Ammon's horn (tissue), 1 donor: ENCODE measurements at places on chromosomes 7 and 10.

GRCh38 chr10:127145173-127145572 is 51.2 kb downstream of the INSYN2A start:
- no peak for DNase-seq

GRCh38 chr7:19392246-19392645 is 247.0 kb upstream of the FERD3L start:
- no peak for DNase-seq

DNA sequence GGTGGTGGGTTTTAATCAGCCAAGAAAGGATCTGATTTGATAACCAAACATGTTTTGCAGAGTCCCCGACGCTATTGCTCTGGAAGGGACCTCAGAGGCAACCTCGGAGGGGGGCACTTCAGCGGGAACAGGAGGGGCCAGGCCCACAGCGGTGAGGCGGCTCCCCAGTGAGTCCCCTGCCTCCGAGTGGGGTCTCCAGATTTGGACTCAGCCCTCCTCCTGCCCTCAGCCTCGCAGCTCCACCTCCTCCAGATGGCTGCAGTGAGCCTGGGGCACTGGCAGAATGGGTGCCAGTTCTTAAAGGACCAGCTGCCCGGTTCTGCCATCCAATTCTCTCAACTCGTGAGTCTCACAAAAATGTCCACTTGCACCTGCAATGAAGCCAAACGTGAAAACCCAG is 61.0 kb upstream of the NANOS1 start:
- DNase-seq = no peak

DNA sequence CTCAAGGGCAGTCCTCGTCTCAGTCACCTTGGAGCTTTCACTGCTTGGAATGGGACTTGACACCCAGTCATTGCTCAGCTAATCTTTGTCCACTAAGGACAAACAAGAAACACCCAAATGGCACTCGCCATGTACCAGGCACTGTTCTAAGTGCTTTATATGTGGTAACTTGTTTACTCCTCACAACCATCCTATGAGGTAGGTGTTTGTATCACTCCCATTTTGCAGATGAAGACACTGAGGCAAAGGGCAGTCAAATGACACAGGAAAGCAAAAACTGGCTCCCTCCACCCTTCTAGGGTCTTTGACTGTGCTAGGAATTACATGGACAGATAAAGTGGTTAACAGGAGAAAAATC is 24.7 kb downstream of the DNAJB12 start:
- DNase-seq = no peak

- DNase-seq = peak; percentile 23
Observed at GRCh38 chr10:13390604-13391522, 42.8 kb upstream of the SEPHS1 start.

- DNase-seq = no peak
Observed at GRCh38 chr7:142463401-142463850, 205.6 kb upstream of the PRSS58 start.

- DNase-seq = no peak
Observed at GRCh38 chr7:1964211-1964912, 268.4 kb downstream of the MAD1L1 start.

GRCh38 chr7:116570306-116570705 is 45.5 kb downstream of the CAV1 start:
- no peak for DNase-seq

DNA sequence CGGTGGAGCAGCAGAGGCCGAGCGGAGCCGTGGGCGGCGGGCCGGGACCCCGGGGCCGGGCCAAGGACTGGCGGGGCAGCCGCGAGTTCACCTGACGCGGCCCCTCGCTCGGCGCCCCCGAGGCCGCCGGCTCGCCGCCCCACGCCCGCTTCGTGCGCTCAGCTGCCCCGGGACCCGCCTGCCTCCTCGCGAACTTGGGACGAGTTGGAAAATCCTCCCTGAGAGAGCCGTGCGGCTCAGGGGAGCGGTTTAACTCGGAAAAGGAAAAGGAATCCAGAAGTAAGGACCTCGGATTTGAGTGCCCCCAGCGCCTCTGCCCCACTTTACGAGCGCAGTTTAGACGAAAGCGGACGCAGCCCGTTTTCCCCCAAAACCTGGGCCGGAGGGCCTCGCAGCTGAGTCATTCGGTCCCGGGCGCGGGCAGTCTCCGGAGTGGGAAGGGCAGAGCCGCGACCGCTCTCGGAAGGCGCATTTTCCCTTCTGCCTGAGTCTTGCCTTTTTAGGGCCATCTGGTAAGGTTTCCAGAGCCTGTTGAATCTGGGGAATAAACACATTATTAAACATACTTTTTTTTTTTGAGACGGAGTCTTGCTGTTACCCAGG is 744 bp downstream of the CREM start:
- DNase-seq = peak; percentile 54
